Renal pelvis (tissue), 12 donors: ENCODE measurements at places on chromosomes 1 and 21.

DNA sequence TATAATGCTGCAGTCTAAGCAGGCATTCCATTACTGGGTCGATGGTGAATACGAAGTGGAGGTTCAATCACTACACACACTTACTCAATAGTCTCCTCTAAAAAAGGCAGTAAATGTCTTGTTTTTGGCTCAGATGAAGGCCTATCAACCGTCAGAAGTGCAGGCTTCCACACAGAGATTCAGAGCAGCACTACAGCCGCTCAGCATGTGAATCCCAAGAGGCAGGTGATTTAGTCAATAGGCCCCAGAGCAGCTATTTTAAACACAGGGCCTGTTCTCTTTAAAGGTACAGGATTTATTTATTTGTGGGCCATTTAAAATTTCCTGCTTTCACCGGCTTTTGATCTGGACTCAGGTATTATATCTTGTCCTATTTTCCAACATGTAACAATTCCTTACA lies 293.7 kb downstream of the RGS7 start:
- no peak for DNase-seq

DNA sequence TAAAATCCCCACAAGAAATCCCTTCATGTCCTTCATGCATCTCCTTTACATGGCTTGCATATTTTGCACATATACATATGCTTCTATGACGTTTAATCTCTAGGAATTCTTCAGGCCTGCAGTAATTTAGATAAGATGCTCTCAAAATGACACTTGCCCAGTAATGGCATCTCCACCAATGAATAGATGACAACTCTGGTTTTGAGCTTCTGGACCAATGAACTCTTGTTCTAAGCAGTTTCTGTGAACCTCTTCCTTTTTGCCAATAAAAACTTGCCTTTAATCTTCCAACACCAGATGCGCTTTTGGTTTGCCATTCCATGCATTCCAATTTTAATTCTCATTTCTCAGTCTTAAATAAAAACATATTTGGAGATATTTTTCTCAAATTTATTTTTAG lies 189.8 kb upstream of the OLFM3 start:
- DNase-seq, result no peak

DNA sequence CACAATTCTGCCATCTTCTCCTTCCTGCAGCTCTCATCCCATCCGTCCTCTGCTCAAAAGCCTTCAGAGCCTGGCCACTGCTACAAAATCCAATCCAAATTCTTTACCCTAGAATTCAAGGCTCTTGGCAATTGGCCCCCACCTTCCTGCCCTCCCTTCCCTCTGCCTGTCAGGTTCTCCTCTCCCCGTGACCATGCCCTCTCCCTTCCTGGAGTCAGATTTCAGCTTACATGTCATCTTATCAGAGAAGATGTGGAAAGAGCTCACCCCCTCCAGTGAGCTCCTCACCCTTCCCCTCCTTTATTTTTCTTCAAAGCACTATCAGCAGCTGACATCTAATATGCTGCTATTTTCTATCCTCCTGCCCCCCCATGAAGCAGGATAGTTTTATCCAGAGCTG lies 86.9 kb downstream of the GRIK3 start:
- DNase-seq, result peak; percentile 31

DNA sequence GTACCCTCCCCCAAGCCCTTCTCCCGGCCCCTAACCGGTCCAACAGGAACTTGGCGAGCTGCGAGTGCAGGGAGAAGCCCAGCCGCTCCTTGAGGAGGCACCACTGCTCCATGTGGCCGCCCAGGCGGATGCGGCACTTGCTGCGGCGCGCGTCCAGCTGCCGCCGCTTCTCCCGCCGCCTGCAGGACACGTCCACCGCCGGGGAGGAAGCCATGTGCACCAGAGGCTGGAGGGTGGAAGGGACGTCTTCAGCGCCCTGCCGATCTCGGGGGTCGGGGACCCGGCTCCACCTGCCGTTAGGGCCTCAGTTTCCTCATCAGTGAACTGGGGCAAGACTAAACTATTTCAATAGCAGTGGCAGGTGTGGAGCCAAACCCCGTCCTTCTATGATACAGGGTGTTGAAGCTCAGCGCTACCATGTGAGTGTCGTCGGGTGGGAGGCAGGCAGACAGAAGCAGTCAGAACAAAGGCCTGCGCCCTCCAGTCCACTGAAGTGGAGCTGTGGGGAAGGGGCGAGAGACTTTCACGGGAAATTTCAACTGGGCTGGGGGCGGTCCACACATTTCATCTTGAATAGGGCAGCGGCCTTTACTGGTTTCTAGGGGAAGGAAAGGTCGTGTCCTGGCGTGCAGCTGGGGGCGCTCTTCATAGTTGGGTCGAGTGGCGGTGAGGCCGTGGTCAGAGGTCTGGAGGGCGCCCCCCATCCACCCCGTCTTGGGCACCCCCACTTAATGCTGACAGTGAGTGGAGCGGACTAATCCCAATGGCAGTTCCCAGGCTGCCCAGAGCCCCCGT lies 592 bp downstream of the ZNF692 start:
- peak; percentile 69 for DNase-seq
